MCF 10A (cell line): ENCODE measurements at places on chromosomes 16 and 17. TPM values are rescaled to one million over a fixed set of nuclear protein-coding genes. Genes with fewer than 3 reads are reported as not detected.

DNA sequence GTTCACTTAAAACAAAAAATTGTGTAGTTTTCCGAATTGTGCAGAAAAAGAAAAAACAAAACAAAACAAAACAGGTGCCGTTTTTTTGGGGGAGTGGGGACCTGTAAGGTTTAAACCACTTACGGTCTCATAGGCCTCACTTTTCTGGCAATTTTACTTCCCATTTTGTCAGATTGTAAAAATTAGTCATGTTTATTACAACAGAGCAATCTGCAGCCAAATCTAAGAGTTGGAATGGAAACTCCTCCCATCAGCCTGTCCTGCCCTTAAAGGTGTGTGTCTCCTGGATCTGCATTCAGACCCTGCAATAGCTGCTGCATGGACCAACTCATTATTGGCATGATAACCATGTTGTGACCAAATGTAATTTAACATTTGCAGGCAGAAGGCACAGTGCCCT is 8.2 kb upstream of the SALL1 start:
- peak; percentile 32 for DNase-seq

DNA sequence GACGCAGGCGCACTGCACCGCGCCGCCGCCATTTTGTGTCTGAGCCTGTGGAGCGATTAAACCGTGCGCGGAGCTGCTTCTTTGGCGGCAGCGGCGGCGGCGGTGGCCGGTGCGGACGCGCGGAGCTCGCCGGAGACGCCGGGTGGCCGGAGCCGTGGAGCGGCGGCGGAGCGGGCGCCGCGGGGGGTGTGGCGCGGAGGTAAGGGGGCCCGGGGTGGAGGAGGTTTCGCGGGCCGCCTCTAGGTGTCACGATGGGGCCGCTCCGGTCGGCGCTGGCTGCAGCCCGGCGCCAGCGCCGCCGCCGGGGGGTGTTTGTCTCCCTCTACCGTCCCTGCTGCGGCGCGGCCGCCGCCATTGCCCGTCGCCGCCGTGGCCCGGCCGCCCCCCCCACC is at the start of gene CTCF:
TSS of gene CTCF (plus strand) at position 1 of the 392 bp plus-strand sequence. CDS start 48,307 bp downstream, outside the sequence.
- peak; percentile 81 for DNase-seq

DNA sequence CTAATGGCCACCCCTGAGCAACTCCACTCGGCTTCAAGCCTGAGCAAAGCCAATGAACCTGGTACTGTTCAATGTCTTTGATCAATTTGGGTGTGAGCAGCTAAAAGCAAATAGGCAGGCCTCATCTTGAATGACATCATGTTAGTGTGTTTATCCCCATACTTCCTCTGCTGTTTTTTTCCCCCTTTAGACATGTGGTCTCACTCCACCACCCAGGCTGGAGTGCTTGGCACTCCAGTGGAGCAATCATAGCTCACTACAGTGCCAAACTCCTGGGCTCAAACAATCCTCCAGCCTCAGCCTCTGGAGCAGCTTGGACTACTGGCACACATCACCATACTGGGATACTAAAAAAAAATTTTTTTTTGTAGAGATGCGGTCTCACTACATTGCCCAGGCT is 75.4 kb downstream of the ARHGAP17 start:
- no peak for DNase-seq

Gene WFIKKN1
- 0.14 and 0.17 TPM in 2 replicates for total RNA-seq

GRCh38 chr17:30027676-30028075 is 86.2 kb downstream of the EFCAB5 start:
- no peak for DNase-seq

- no peak for DNase-seq
These were observed 349.1 kb upstream of the EEF2KMT start for GRCh38 chr16:5446623-5447240.

Gene EPX
- total RNA-seq = not detected in 2 replicates

- DNase-seq = peak; percentile 67
These were observed 183.0 kb downstream of the PHKB start for GRCh38 chr16:47644166-47644565.

DNA sequence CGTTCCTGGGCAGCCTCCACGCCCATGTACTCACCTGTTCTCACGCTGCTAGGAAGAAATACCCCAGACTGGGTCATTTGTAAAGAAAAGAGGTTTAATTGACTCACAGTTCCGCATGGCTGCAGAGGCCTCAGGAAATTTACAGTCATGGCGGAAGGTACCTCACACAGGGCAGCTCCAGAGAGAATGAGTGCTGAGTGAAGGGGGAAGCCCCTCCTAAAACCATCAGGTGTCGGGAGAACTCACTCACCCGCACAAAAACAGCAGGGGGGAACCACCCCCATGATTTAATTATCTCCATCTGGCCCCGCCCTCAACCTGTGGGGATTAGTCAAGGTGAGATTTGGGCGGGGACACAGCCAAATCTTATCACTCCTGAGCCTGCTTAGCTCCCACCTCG is 18.2 kb downstream of the RAB40C start:
- DNase-seq = no peak
